ENCODE measurements at places on chromosomes 5 and 9.

DNA sequence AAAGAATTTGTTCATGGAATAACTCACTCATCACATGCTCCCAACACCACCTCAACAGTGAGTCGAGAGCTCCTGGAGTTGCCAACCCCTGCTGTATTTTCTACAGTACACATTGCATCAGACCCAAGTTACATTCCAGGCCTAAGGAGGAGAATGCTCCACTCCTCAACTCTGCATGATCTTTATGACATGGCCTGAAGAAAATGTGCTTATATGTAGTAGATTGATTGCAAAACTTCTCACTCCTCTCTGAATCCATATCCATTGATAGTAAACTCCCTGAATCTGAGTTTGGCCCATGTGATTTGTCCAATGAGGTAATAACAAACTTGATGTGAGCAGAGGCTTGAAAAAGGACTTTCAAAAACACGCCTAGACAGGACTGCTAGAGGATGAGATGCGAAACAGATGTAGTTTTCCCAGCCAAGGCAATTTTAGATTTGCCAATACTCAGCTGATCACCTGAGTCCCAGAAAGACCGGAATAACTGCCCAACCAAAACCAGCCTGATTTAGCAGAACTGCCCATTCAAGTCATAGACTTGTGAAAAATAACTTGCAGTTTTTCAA, 29.0 kb upstream of the PAPPA start:
- DNase-seq, result no peak

DNA sequence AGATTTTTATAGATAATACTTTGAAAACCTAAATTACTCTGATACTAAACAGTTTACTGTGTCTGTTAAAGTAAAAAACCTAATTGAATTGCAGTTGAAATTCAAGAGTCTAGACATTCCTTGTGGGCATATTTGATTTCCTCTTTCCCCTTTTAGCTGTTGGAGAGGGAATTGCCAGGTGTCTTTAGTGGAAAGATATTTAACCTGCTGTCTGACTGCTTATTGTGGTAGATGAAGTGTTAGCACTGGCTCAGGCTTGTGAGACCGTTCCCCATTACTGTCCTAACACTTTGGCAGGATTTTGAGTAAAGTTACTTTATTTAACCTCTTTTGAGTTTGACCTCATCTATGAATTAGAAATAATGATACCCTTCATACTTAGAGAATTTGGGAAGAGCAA, 16.4 kb downstream of the MAP3K1 start:
- no peak for DNase-seq

DNA sequence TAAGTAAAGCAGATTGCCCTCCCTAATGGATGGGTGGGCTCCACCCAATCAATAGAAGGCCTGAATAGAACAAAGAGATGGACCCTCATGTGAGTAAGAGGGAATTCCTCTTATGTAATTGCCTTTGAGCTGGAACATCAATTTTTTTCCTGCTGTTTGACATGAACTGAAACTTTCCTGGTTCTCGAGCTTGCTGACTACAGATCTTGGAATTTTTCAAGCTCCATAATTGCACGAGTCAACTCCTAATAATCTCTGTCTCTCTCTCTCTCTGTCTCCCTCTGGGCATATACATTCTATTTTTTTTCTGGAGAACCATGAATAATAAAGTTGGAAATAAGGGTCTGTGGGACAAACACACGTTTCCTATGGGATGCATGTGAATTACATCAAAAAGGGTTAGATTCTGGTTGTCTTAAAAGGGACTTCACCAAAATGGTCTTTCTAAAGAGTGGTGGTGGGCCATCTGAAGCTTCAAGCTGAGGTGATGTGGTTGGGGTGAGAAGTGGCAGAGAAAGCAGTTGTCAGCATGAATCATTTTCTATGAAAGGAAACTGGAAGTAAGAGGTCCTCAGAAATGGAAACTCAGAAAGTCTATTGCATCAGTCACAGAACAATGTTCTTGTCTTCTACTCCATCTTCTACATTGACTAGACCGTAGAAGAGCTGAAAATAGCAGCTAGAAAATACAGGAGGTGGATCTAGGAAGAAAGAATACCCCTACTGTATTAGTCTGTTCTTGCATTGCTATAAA, 47.0 kb upstream of the HOMER1 start:
- no peak for DNase-seq

- DNase-seq, result no peak
Observed at GRCh38 chr5:99272576-99272975, 343.8 kb upstream of the CHD1 start.

DNA sequence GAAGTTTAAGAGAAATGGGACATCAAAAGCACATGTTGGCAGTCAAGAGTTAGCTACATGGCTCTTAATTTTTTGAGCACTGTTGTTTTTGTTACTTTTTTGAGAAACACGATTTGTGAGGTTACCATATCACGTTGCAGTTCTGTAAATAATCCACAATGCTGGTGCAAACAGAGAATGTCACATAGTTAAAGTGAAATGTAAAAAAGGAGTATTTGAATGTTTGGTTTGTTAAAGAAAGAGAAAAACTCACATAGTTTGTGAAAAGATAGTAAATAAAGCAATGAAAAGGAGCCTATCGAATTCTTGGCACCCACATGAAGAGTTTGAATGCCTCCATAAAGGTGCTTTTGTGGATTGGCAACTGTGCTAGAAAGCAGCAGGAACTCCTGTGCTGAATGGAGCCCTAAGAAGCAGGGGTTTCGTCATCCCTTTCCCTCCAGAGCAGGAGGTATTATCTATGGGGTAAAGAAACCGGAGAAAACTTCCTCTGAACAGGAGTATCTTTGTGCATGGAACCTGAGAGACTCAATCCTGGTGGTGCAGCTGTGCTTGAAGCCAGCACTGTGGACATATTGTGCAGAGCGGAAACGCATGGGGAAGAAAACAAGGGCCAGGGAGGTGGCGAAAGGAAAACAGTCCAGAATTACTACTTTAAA, 148.5 kb upstream of the OTULINL start:
- DNase-seq, result no peak

DNA sequence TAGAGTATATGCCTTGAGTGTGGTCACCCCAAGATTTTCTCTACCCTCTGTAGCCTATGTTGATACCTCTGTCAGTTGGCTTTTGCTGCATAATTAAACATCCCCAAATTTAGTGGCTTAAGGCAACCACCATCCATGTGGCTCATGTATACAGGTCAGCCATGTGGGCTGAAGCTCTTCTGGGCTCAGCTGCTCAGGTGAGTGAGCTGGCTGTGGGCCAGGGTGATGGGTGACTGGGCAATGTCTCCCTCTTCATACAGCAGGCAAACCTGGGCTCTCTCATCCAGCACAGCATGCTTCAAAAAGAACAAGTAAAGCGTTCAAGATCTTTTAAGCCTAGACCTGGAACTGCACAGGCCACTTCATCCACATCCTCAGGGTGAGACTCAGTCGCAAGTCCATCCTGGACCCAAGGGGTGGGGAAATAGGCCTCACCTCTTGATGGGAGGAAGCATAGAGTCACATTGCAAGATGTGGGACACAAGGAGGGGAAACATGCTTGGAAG, 188.2 kb upstream of the TAS2R1 start:
- no peak for DNase-seq

GRCh38 chr9:93619272-93619775, 42.9 kb downstream of the PHF2 start:
- DNase-seq, result no peak

- DNase-seq, result peak; percentile 68
Observed at GRCh38 chr5:36741128-36741527, 134.7 kb downstream of the SLC1A3 start.

DNA sequence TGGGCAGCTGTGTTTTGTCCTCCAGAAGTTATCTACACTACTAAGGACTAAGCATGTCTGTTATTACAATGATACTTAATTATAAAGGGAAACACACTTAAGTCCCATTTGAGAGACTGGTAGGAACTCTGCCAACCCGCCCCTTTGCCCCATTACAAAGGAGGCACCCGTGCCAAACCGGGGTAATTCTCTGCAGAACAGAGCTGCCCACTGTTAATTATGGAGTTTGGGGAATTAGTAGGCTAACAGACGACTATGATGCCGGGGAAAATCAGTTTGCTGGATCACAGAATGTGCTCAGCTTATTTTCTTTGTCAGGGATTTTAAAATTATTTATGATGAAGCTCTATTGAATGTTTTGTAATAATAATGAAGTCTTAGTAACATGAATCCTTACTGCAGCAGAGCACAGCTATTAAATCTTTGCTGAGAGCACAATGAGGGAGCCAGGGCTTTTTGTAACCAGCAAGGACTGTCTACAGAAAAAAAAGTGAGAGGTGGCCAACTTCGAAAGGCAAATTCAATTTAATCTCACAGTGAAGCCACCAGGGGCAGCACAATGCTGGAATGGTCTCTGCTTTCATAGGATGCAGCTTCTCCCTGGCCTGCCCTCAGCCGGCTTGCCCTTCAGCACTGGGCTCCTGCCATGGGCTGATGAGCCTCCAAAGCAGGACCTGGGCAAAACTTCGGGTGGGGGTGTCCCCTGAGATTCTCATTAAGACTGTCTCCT, 134.5 kb downstream of the GNAQ start:
- no peak for DNase-seq

DNA sequence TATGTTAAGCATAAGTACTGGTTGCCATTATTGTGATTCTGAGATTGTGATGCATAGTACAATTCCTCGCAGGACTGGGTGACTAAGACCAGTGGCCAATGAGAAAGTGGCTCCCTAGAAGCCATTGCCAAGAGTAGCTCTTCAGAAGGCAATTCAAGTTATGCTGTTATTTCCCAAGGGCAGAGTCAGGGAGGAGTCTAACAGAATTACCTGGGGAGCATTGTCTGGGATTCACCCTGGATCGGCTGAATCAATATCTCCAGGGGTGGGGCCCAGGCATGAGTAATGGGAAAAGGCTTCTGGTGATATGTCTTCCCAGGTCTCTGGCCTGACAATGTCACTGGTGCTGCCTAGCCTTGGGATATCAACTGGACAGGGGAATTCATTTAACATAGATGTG, 10.9 kb upstream of the ARHGEF28 start:
- DNase-seq, result no peak

- DNase-seq, result no peak
Observed at GRCh38 chr5:17678751-17679324, 44.6 kb downstream of the TAF11L14 start.

DNA sequence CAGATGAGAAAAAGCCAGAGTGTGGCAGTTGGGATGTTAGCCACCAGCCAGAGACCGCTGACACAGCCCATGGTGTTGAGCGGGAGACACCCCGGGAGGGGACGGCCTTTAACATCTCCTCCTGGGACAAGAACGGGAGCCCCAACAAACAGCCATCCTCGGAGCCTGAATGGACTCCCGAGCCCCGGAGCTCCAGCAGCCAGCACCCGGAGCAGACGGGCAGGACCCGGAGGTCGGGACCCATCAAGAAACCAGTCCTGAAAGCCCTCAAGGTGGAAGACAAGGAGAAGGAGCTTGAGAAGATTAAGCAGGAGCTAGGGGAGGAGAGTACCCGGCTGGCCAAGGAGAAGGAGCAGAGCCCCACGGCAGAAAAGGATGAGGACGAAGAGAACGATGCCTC, 28.0 kb upstream of the POMT1 start:
- DNase-seq, result no peak

DNA sequence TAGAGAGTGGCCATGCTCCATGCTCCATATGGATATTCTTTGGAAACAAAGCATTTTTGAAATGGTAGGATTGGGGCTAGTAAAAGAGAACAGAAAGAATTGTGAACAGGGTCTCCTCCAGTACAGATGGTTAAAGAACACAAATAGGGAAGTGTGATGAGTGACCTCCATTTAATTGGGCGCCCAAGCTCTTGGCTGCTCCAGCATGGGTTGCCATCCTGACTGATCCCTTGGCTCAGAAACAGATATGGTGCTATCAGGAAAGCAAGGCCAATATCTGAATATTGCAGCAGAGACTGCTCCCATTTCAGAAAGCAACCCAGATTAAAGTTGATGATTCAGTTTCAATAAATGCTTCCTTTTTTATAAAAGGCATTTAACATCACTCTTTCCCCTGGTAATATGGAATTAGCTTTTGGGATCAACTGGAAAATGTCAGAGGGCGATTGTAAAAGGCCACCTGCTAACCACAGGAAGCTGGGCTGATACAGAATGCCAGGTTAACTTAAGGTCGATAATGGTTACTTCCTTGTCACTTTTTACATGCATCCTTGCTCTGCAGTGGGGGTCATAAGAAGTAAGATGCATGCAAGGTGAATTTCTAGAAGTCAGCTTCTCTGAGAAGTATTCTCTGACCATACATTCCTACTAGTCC, 52.9 kb downstream of the TMC1 start:
- no peak for DNase-seq

GRCh38 chr5:80093796-80094195, 58.6 kb downstream of the THBS4 start:
- no peak for DNase-seq

DNA sequence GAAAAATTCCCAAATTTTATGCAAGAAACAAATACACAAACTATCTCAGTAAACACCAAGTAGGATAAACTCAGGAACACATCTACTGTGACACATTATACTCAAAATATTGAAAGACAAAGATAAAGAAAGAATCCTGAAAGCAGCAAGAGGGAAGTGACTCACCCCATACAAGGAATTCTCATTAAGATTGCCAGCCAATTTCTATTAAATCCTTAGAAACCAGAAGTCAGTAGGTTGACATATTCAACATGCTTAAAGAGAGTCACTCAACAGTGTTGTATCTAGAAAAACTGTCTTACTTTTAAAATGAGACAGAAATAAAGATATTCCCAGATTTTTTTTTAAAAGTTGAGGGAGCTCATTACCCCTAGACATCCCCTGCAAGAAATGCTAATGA, 15.5 kb downstream of the SPATA31E1 start:
- DNase-seq, result no peak

GRCh38 chr5:126816649-126817048, 39.7 kb downstream of the LMNB1 start:
- no peak for DNase-seq

GRCh38 chr9:4671737-4672136, 5.5 kb upstream of the SPATA6L start:
- DNase-seq, result no peak

All from LNCaP clone FGC (cell line).